Cortex of kidney (tissue), 1 donor: ENCODE measurements at places on chromosomes 2 and 18.

GRCh38 chr2:72141032-72141645 is 6.5 kb downstream of the CYP26B1 start:
- no peak for DNase-seq

DNA sequence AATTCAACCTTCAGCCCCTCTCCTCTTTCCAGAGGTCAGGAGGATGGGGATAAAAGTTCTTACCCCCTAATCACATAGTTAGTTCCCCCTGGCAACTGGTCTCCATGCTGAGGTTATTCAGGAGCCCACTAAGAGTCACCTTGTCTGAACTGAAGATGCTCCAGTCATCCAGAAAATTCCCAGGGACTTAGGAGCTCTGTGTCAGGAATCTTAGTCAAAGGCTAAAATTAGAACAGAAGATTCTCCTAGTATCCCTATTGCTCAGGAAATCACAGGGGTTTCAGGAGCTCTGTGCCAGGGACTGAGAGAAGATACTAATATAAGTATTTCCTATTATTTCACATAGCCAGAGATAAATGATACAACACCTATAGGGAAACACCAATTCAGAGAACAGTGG is 37.3 kb upstream of the LONRF2 start:
- no peak for DNase-seq

- no peak for DNase-seq
Observed at GRCh38 chr2:118990757-118991545, 49.0 kb downstream of the MARCO start.

- no peak for DNase-seq
Observed at GRCh38 chr2:134683561-134684112, 35.2 kb downstream of the TMEM163 start.

GRCh38 chr2:105873721-105874120 is 129.0 kb downstream of the NCK2 start:
- DNase-seq: no peak
